KBM-7 (cell line): ENCODE measurements at places on chromosomes 16 and 17.

DNA sequence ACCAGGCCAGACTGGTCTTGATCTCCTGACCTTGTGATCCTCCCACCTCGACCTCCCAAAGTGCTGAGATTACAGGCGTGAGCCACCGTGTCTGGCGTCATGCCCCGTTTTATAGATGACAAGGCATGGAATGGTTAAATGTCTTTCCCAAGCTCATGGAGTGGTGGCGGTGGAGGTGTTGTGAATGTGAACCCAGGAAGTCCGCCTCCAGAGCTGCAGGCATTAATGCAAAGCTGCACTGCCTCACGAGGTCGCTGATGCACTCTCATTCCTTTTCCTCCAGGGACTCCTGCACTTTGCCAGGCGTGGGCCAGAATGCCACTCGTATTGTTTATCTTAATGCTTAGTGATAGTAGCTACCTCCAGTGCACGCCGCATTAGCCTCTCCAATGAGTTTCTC, 149.6 kb downstream of the WWOX start:
- DNase-seq = no peak

DNA sequence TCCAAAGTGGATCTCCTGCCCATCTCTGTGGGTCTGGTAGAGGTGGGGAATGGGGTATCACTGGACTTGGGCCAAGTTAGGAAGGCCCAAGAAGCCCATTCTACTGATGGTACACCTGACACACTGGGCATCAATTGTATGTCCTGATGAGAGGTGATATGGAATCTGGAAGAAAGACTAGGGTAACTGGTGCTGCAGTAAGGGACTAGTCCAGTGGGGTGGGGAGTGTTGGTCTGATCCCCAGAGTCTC, 5.9 kb upstream of the NFATC3 start:
- DNase-seq = no peak

GRCh38 chr17:31491376-31492131, 100.1 kb downstream of the RAB11FIP4 start:
- DNase-seq = peak; percentile 86

DNA sequence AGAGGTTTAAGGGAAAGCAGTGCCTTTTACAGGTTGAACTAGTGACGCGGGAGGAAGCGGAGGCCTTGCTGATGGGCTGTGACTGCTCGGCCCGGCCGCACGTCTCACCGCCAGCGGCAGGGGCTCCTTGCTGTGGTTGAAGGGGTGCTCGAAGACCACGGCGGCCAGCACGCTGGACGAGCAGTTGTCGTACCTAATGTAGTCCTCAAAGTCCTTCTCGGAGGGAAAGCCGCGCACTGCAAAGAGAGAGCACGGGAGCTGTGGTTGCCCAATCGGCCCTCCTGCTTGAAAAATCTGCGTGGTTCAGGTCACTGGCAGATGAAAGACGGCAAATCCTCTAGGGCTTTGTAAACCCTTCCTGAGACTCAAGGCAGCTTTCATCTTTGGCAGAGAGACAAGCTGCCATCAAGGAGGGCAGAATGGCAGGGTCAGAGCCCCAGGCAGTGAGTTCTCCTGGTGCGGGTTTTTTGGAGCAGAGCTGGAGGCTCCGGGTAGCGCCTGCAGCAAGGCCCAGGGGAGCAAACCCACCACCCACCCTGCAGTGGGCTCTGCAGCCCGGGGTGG, 16.1 kb downstream of the ABCA3 start:
- DNase-seq = no peak

- peak; percentile 71 for DNase-seq
These were observed 14.7 kb upstream of the SLX4 start for GRCh38 chr16:3625911-3626732.

DNA sequence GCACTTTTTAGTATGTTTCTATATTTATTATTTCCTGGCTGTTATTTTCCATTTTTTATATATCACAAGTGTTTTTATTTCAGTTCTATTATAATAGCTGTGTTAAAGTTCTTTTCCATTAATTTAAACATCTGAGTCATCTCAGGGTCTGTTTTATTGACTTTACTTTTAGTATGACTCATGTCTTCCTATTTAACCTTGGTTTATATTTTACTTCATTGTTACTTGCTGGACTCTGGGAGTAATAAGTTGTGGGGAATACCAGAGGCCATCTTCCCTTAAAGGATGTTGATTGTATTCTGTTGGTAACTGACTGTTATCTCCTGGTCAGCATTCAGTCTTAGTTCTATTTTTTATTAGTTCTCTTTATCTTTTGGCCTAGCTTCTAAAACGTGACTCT, 1508.2 kb downstream of the CDH11 start:
- no peak for DNase-seq

DNA sequence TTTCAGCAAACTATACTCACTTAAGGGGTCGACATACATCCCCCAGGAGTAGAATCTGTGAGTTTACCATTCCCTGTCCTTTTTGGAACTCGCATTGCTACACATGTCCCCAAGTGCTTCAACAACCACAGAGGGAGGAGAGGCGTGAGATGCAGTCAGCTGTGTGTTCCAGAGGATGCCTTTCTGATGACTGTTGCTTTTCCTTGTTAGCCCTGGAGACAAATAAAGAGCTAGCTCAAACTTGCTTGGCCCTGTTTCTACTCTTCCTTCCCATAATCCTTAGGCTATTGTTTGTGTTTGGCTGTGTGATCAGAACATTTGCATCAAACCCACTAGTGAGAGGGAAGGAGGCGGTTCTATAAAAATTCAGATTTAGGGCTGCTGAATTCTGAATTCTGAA, 264.0 kb downstream of the ENGASE start:
- no peak for DNase-seq

GRCh38 chr16:31700200-31700529, 172.5 kb downstream of the AHSP start:
- DNase-seq = no peak
